ENCODE measurements at places on chromosomes 1 and 21.

- DNase-seq = no peak
Measured at GRCh38 chr1:188719735-188720134, 1757.9 kb downstream of the BRINP3 start.

DNA sequence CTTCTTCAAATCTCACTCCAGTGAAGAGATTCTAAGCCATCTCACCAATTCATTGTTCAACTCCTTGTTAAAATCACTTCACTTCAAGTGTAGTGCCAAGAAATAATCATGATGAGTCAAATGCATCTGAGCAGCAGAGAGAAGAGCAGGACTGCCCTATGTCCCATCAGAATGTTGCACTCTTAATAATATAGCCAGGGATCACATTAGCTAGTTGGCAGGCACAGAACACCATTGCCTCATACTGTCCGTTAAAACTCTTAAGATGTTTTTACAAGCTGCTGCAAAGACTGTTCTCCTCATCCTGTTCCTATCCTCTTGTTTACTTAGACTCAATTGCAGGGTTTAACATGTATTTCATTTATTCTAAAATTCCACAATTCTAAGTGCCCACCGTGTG is 432.9 kb downstream of the PLPP3 start:
- peak; percentile 45 for DNase-seq

- DNase-seq = peak; percentile 31
Measured at GRCh38 chr1:65209005-65209885, 61.2 kb downstream of the AK4 start.

- no peak for DNase-seq
Measured at GRCh38 chr1:235087906-235088305, 40.7 kb downstream of the TOMM20 start.

GRCh38 chr1:166952002-166952746 is 23.2 kb downstream of the ILDR2 start:
- DNase-seq = peak; percentile 70

GRCh38 chr21:43816611-43817071 is 27.3 kb downstream of the RRP1 start:
- no peak for DNase-seq

DNA sequence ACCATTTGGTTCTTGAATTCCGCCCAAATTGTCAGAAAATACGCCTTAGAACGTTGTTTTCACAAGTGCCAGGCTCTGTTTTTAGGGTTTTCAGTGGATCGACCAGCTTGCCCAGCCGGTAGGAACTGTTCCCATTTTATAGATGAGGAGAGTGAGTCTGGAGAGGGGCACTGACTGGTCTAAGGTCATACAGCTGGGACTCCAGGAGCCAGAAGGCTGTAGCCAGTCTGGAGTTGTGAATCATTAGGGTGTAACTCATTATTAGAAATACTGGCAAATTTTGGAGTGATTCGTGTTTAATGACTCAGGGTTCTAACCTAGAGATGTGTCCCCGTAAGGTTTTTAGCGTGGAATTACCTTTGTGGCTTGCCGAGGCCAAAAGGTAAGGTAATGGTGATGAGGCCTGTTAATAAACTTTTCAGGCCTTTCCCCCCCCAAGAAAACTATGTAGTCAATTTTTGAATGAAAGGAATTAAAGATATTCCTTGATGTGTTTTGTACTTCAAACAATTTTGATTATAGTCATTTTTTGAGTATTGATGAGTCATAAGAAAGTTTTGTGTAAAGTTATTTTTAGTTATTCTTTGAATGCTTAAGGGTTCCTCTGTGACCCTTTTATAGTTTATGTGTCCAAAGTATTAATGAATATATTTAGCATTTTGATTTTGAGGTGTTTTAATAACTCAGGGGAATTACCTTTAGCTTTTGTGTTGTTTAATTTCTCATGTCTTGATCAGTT is 2.1 kb downstream of the DYRK1A start:
- peak; percentile 49 for DNase-seq

GRCh38 chr1:182995894-182996293 is 27.3 kb upstream of the LAMC1 start:
- DNase-seq = no peak

- no peak for DNase-seq
Measured at GRCh38 chr1:68442006-68442405, 7.7 kb downstream of the RPE65 start.

- DNase-seq = no peak
Measured at GRCh38 chr1:70382682-70383081, 28.2 kb upstream of the ANKRD13C start.

DNA sequence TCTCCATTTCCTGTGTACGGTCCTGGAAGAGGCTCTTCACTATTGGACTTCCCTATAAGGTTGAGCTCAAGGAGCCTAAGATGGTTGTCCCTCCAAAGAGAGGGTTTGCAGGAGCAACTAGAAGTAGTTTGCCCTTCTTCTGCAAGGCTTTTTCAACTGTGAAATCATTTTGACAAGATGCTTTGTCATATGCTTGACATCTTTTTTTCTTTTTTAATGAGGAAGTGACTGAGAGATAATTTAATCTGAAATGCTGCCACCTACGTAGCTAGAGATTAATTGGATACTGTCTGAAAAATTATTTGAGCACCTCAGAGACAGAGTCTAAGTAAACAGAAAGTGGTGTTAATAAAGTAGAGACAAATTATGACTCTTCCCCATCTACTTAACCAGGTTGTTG is 97.0 kb downstream of the CHRM3 start:
- DNase-seq = no peak

DNA sequence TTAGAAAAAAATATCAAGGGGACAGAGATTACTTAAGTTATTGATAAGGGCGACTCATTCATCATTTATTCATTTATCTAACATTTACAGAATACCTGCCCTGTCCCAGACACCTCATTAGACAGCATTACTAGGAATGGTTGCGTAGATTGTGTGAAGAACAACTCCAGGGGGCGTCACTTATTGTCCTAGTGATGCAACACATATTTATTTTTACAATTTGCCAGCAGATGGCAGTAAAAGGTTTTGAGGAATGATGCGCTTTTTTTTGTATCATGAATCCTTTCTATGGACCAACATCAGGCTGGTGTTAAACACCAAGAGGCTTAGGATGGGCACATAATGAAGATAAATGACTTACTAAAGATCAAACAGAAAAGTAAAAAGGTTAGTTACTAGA is 5.5 kb downstream of the NCAM2 start:
- peak; percentile 44 for DNase-seq

DNA sequence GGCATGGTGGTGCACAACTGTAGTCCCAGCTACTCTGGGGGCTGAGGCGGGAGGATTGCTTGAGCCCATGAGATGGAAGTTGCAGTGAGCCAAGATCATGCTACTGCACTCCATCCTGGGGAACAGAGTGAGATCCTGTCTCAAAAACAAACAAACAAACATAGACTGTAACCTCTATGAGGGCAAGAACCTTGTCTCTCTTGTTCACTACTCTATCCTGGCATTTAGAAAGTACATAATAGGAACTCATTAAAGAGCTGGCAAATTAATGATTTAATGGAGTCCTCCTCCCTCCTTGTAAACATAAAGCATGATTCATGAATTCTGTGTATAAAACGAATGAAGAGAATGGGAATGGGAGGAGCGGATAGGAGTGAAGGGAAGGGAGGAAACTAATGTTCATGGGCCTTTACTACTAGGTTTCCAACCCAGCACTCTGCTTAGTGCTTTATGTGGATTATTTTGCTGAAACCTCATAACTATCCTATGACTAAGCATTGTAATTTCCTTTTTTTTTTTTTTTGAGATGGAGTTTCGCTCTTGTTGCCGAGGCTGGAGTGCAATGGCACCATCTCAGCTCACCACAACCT is 8.6 kb downstream of the LMOD1 start:
- peak; percentile 86 for DNase-seq

DNA sequence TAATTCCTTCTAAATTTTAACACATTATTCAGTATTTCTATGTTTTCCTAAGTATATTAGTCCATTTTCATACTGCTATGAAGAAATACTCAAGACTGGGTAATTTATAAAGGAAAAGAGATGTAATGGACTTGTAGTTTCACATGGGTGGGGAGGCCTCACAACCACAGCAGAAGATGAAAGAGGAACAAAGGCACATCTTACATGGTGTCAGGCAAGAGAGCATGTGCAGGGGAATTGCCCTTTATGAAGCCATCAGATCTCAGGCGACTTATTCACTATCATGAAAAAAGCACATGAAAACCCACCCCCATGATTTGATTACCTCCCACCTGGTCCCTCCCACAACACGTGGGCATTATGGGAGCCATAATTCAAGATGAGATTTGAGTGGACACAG is 15.6 kb downstream of the GBP5 start:
- no peak for DNase-seq

- DNase-seq = peak; percentile 46
Measured at GRCh38 chr1:30675761-30676160, 47.6 kb downstream of the MATN1 start.

DNA sequence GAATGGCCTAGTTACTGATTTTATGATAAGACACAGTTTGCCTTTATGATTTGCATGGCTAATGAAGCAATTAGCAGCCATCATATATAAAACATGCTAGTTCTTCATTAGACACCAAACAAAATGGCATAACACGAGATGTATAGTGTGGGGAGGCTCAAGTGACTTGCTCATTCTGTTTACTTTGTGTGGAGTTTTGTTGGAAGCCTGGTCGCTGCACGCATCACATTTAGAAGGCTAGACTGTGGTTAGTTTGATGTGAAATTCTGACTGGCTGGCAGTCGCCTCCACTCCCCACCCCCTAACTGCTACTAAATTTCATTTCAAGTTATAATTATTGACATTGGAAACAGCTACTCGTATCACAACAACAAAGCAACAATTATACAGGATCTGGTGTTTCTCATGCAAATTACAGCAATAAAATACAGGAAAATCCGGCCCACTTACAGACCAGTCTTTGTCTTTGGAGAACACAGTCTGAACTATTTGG is 356.1 kb downstream of the LMO4 start:
- DNase-seq = peak; percentile 51

DNA sequence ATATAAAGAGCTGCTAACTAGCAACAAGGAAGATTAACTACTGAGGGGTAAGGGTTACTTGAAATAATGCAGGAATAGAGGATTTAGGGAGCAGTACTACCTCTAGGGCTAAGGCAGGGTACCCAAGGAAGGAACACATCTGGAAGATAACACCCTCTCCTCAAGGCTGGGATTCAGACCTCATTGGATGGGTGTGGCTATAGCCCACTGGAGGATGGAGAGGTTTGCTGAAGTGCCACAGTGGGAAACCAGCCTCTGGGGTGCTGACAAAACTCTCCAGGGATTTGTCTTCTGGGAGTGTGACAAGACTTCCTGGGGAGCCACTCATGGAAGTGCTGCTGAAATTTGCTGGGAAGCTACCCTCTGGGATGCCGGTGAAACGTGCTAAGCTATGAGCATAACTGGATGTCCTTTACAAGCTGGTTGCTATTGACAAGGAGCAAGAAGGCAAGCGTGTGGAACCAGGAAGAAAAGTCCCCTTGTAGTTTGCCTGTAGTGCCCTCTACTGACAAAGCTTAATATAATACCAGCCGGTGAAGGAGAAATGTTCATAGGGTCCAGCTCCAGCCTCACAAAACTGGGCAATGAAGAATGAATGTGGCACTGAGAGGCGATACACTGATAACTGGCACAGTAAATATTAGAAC is 122.8 kb upstream of the USP24 start:
- peak; percentile 59 for DNase-seq

DNA sequence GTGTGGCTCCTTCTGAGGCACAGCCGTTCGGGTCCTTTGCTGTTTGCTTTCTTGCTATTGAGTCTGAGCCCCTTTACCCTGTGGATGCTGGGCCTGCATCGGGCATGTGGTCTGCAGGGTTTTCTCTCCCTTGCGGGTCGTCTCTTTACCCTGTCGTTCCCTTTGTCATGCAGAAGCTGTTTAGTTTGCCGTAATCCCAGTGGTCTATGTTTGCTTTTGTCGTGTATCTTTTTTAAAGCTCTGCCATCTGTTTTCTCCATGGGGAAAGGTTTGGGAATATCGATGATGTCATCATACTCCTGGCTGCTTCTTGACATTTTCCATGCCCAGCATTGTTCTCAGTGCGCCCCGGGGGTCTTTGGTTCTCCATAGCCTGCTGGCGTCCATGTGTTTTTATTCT is 68.2 kb downstream of the AGPAT3 start:
- no peak for DNase-seq

- DNase-seq = no peak
Measured at GRCh38 chr1:220164517-220164916, 70.6 kb downstream of the IARS2 start.

DNA sequence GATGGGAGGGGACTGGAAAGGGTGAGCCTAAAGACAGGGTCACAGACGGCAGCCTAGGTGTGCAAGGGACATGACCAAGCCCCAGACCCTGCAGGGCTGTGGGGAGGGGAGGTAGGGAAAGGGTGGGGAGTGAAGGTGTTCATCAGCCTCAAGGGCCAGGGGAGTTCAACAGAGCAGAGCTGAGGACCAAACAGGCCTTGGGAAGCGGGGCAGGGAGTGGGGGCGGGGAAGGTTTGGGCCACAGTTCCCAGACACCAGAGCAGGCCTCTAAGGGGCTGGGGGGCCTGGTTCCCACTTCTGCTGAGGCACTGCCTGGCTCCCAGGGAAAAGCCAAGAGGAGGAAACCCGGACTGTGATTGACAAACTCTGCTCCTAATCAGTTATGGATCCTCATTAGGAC is 456.3 kb downstream of the MATN1 start:
- no peak for DNase-seq

DNA sequence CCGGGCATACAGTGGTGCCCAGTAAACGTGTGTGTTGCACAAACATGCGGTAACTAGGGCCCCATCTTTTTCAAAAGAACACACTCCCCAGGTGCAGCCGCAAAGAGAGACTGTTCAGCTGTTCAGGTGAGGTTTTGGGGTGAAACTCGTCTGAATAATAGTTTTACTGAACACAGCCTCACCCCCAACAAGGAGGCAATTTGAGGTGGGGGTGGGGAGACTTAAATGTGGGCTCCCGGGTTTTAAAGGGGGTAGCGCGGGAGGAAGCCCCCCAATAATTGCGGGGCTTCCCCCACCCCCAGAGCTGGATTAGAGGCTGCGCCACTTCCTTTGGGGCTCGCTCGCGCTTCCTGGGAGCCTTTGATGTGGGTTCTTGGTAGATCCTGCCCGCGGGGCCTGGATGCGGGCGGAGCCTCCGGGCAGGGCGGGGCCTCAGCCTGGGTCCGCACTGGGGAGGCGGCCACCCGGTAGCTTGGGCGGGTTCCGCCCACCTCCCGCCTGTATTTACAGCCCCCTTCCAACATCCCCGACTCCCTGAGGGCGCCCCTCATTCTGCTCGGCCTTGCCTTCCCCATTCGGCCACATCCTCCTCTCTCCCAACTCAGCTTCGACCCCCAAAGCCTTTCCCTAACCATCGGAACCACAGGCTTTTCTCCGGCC is 6.4 kb upstream of the EPHA2 start:
- DNase-seq = no peak

GRCh38 chr1:211356723-211357407 is 30.2 kb downstream of the TRAF5 start:
- peak; percentile 68 for DNase-seq

- no peak for DNase-seq
Measured at GRCh38 chr1:101154547-101154946, 82.3 kb upstream of the S1PR1 start.

- DNase-seq = no peak
Measured at GRCh38 chr1:206676499-206676898, 8.2 kb upstream of the MAPKAPK2 start.

GRCh38 chr1:121458291-121459048 is 273.7 kb downstream of the SRGAP2C start:
- no peak for DNase-seq
